HCT116 (cell line): ENCODE measurements at places on chromosomes 2 and 18. TPM values are rescaled to one million over a fixed set of nuclear protein-coding genes. Genes with fewer than 3 reads are reported as not detected.

DNA sequence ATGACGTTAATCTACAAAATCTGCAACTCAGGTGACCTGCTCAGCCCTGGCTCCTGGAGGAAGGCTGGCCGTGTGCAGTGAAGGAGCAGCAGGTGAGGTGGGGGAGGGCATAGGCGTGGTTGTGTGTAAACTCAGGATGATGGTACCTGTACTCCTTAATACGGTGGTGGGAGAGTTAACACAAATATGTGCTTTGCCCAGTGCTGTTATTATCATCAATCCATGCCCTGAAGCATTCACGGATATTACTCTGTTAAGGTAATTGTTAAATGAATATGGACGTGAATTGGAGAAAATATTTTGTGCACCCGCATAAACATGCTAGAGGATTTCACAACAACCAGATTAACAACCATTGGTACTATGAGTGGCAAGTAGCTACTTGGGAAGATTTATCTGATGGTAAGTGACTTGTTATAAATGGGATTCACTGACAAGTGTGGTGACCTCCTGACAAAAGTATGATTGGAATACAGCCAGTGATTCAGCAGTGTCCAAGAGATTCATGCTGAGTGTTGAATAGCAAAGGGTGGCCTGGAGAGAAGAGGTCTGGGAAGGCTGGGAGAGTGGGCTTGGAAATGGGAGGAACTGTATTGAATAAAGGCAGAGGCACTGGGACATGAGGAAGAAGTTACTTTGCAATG lies 194.1 kb downstream of the TPGS2 start:
- no peak for DNase-seq

DNA sequence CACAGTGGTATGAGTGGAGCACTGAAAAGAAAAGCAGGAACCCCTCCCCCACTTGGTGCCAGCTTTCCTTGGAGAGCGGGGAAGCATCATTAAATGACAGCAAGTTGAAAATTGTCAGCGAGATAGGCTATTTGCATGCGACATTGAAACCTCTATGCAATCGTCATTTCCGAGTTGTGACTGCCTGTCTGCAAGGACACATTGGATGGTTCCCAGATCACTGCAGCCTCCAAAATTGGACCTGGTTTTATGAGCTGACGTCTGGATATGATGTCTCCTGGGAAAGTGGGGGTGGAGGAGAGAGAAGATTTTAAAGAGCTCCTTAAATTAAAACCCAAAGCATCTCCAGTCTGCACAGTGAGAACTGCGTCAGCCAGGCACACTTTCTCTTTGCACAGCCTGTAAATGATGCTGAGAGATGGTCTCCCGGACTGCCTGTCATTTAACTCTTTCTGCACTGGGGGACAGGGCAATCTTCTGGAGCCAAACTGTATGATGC lies 57.8 kb upstream of the KIF5C start:
- no peak for DNase-seq

- DNase-seq: no peak
These were observed 11.4 kb downstream of the G6PC2 start for GRCh38 chr2:168912466-168912865.

DNA sequence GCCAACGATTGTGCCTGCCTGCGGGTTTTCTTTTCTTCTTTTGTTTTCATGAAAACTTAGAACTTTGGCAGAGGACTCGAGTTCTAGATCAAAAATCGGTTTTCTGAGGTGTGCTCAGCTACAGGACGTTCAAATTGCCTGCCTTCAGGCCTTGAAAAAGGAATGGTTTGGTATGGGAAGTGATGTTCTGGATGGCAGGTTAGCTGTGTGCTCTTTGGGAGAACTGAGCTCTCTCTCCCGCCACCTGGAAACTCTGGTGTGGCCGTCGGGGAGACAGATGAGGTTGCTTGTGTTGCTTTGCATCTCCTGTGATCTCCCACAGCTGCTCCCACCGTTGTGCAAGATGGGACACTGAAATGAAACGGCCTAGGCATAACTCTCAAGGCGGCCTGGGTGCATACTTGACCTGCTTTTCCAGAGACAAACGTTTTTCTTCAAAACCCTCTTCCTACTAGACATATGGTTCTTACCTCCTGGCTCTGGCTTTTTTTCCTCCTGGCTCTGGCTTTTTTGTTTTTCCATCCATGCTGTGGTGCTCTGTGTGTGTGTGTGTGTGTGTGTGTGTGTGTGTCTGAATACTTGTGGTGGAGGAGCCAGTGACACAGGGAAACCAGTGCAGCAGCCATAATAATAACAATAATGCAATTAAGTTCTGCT lies 2.0 kb downstream of the FMNL2 start:
- DNase-seq: no peak

GRCh38 chr2:60535685-60536312 lies 17.7 kb downstream of the BCL11A start:
- no peak for DNase-seq

The KDM3A gene
- total RNA-seq: 52.6 TPM
